Hair follicular keratinocyte (primary cell): ENCODE measurements at places on chromosomes 4 and X. TPM values are rescaled to one million over a fixed set of nuclear protein-coding genes. Genes with fewer than 3 reads are reported as not detected.

The POU4F2 gene
- total RNA-seq, result not detected in 2 replicates

The FANCB gene
- 2.3 and 4.4 TPM in 2 replicates for total RNA-seq

The YY2 gene
- 0.76 and 0.78 TPM in 2 replicates for total RNA-seq

The USP17L22 gene
- not detected in 2 replicates for total RNA-seq

The TCEAL5 gene
- not detected in 2 replicates for total RNA-seq

The HHIP gene
- under 0.01 TPM in 1 of 2 replicates, not detected in the other for total RNA-seq

The NIPAL1 gene
- 9.4 and 13.7 TPM in 2 replicates for total RNA-seq

The GPR143 gene
- total RNA-seq, result 0.08 TPM in 1 of 2 replicates, not detected in the other

The TLL1 gene
- 3.7 and 9.5 TPM in 2 replicates for total RNA-seq

The ARSJ gene
- total RNA-seq, result 16.5 and 20.1 TPM in 2 replicates

The SERTM2 gene
- total RNA-seq, result not detected in 2 replicates

The PAGE4 gene
- total RNA-seq, result not detected in 2 replicates

The ARR3 gene
- total RNA-seq, result not detected in 2 replicates

The DNAAF6 gene
- total RNA-seq, result not detected in 2 replicates

The TXLNG gene
- total RNA-seq, result 11.6 and 13.7 TPM in 2 replicates

The STOX2 gene
- total RNA-seq, result 0.08 and 1.7 TPM in 2 replicates

The ALG13 gene
- 22.3 TPM in 2 replicates for total RNA-seq

The GLOD5 gene
- not detected in 2 replicates for total RNA-seq

The CTSO gene
- total RNA-seq, result 1.7 and 3.7 TPM in 2 replicates

The SLC30A9 gene
- total RNA-seq, result 44.3 and 50.5 TPM in 2 replicates

The TRIM60 gene
- not detected in 2 replicates for total RNA-seq

The SOX3 gene
- not detected in 2 replicates for total RNA-seq

The MMRN1 gene
- not detected in 2 replicates for total RNA-seq

The CTAG1B gene
- total RNA-seq, result not detected in 2 replicates

The XG gene
- total RNA-seq, result 11.8 and 19.7 TPM in 2 replicates

The MID1 gene
- total RNA-seq, result 3.6 and 7.6 TPM in 2 replicates

The TMEM271 gene
- not detected in 2 replicates for total RNA-seq

The EPHA5 gene
- not detected in 2 replicates for total RNA-seq

The COX7B2 gene
- not detected in 2 replicates for total RNA-seq

The ZNF711 gene
- total RNA-seq, result 0.76 and 1.2 TPM in 2 replicates

The CXorf49 gene
- total RNA-seq, result not detected in 2 replicates

The MAGEB2 gene
- total RNA-seq, result not detected in 2 replicates
